ENCODE measurements at places on chromosomes 3 and 15.

DNA sequence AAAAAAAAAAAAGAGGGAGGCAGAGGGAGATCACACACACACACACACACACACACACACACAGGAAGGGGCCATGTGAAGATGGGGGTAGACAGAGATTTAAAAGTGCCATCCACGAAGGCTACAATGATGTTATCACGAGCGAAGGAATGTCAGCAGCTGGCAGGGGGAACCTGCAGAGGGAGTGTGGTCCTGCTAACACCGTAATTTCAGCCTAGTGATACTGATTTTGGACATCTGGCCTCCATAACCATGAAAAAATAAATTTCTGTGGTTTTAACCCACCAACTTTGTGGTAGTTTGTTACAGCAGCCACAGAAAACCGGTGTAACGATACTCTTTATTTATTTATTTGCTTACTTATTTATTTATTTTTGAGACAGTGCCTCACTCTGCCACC lies 76.0 kb downstream of the TMCO5A start:
- no peaks in the 10 kb centered on the region for H3K27me3 ChIP-seq
- peaks cover 5% of the 10 kb centered on the region for H3K4me1 ChIP-seq
- DNase-seq = no peak
- no peaks in the 10 kb centered on the region for H3K36me3 ChIP-seq

DNA sequence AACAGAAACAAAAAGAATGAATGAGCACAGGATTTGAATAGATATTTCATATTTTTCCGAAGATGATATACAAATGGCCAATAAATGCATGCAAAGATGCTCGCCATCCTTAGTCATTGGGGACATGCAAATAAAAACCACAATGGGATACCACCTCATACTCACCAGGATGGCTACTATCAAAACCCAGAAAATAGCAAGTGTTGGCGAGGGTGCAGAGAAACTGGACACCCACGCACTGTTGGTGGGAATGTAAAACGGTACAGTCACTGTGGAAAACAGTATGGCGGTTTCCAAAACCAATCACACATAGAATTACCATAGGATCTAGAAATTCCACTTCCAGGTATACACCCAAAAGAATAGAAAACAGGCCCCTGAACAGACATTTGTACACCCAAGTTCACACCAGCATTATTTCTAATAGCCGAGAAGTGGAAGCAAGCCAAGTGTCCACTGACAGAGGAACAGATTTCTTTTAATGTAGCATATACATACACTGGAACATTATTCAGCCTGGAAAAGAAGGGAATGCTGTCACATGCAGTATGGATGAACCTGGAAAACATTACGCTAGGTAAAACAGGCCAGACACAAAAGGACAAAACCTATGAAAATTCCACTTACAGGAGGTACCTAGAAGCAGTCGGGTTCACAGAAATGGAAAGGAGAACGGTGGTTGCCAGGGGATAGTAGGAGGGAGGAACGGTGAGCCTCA lies 3.6 kb downstream of the RNF168 start:
- peaks cover 13% of the 10 kb centered on the region for H3K36me3 ChIP-seq
- peaks cover 34% of the 10 kb centered on the region for H3K4me1 ChIP-seq

- no peaks in the 10 kb centered on the region for H3K36me3 ChIP-seq
- H3K27me3 ChIP-seq = no peaks in the 10 kb centered on the region
- no peak overlapping the region for H3K27ac ChIP-seq
- H3K4me3 ChIP-seq = no peak overlapping the region
- H3K4me1 ChIP-seq = no peaks in the 10 kb centered on the region
Observed at GRCh38 chr3:31924610-31925270, 56.3 kb downstream of the OSBPL10 start.

DNA sequence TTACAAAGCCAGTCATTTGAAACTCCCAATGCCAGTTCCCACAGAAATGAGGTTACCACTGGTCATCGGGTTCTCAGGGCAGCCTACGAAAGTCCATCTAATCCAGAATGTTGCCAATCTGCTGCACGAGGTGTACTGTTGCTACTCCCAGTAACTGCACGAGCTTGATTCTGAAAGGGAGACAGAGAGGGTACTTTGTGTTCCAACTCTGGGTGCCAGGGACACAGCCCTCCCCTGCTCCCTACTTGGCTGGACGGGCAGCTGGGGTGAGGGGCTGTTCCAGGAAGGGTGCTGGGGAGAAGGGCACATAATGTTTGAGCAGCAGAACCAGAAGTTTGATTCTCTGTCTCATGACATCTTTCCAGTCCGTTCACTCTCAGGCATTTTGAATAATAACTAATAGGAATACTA lies 27.1 kb upstream of the OSBPL11 start:
- no peak overlapping the region for H3K4me3 ChIP-seq
- peaks cover 11% of the 10 kb centered on the region for H3K4me1 ChIP-seq
- H3K27ac ChIP-seq = peak overlapping the region; percentile 56
- no peaks in the 10 kb centered on the region for H3K27me3 ChIP-seq
- peak; percentile 64 for DNase-seq

DNA sequence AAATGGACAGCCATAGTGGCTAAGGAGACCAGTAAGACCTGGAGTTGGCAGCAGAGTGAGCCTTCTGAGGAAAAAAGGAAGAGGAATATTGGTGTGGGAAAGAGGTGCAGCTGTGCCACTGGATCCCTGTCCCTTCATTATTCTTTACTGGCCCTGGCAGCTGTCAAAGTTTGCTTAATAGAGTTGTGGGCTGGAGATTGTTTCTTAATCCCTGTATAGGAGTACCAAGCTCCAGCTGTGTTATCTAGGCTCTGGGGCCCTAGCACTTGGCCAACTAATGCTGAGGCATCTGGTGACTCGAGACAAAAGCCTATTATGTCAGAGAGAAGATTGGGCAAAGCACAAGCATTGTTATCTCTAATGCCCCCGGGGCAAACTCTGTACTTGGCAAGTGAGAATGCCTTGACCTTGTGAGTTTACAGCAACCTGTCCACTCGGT lies 61.4 kb downstream of the ZNF609 start:
- H3K27ac ChIP-seq = no peak overlapping the region
- peaks cover 27% of the 10 kb centered on the region for H3K4me1 ChIP-seq
- H3K27me3 ChIP-seq = no peaks in the 10 kb centered on the region
- H3K4me3 ChIP-seq = no peak overlapping the region

- no peaks in the 10 kb centered on the region for H3K27me3 ChIP-seq
- H3K36me3 ChIP-seq = peaks cover 37% of the 10 kb centered on the region
- peaks cover 20% of the 10 kb centered on the region for H3K4me1 ChIP-seq
- H3K4me3 ChIP-seq = no peak overlapping the region
- H3K27ac ChIP-seq = no peak overlapping the region
Observed at GRCh38 chr3:45518376-45519135, 76.0 kb upstream of the LIMD1 start.
